BJ (cell line): ENCODE measurements at places on chromosomes 4 and X.

DNA sequence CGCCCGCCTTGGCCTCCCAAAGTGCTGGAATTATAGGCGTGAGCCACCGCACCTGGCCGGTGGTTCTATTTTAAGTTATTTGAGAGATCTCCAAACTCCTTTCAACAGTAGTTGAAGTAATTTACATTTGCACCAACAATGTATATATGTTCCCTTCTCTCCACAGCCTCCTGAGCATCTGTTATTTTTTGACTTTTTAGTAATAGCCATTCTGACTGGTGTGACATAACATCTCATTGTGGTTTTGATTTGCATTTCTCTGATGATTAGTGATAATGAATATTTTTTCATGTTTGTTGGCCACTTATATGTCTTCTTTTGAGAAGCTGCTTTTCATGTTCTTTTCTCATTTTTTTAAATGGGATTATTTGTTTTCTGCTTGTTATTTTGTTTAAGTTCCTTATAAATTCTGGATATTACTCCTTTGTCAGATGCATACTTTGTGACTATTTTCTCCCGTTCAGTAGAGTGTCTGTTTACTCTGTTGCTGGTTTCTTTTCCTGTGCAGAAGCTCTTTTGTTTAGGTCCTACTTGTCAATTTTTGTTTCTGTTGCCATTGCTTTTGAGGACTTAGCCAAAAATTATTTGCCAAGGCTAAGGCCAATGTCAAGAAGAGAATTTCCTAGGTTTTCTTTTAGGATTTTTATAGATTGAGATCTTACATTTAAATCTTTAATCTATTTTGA lies 213.2 kb downstream of the ARHGAP24 start:
- DNase-seq: no peak

GRCh38 chrX:86051741-86052140 lies 4.4 kb upstream of the CHM start:
- no peak for DNase-seq

GRCh38 chr4:141109983-141110382 lies 23.3 kb downstream of the RNF150 start:
- no peak for DNase-seq

DNA sequence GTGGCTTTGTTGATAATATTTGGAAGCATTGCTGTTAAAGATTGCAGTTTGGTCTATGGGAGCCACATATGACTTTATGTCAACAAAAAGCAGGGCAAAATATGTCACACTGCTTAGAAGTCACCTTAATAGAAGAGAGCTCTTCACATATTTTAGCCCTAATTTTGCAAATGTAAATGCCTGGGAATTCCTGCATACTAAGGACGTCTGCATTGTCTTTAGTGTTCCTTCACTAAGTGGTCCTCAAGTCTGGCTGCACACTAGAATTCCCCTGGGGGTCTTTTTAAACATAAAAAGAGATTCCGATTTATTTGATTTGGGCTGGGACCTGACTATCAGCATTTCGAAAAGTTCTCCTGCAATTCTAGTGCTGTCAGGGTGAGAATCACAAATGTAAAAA lies 495.1 kb upstream of the FAM241A start:
- no peak for DNase-seq

- DNase-seq: no peak
These were observed 52.4 kb downstream of the GAK start for GRCh38 chr4:879729-880077.
